Right ventricle myocardium superior (tissue), 1 donor: ENCODE measurements at places on chromosomes 5 and 9. TPM values are rescaled to one million over a fixed set of nuclear protein-coding genes. Genes with fewer than 3 reads are reported as not detected.

GRCh38 chr9:7342229-7342628 lies 457.3 kb downstream of the DMAC1 start:
- no peak for DNase-seq

ANKRD55 gene
- total RNA-seq: not detected

GRCh38 chr5:172773481-172774469 lies 2.8 kb upstream of the DUSP1 start:
- no peak for DNase-seq

GRCh38 chr5:19855031-19855430 lies 133.0 kb downstream of the CDH18 start:
- no peak for DNase-seq

- no peak for DNase-seq
Observed at GRCh38 chr9:115673599-115673998, 480.0 kb upstream of the PAPPA start.
